ENCODE measurements at places on chromosomes 3 and 15.

- no peak for DNase-seq
Observed at GRCh38 chr15:77753281-77753873, 120.7 kb upstream of the LINGO1 start.

GRCh38 chr3:111999484-112000324 is 982 bp downstream of the TAGLN3 start:
- DNase-seq, result no peak

DNA sequence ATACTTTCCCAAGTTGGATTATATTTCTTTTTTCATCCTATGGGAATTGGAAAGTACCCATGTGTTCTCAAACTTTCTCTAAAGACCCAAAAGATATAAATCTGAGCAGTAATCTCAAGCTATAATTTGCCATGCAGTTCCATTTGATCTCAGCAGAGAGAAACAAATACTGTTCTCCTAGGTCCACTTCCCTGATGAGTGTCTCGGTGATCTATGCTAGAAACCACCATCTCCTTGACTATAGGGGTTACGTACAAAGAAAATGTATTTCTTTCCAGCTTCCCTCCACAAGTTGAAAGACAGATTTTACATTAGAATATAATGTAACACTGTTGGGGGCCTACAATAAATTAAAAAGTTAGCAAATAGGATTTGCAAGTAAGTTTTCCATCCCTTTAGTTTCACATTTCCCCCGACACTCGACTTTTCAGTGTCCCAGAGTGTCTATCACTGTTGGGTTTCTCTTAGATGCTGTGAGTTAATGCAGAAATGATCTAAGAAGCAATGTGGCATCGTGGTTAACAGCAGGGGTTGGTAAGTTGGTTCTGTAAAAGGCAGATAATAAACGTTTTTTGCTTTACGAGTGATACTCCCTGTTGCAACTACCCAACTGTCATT is 465.1 kb upstream of the CFAP20DC start:
- no peak for DNase-seq

DNA sequence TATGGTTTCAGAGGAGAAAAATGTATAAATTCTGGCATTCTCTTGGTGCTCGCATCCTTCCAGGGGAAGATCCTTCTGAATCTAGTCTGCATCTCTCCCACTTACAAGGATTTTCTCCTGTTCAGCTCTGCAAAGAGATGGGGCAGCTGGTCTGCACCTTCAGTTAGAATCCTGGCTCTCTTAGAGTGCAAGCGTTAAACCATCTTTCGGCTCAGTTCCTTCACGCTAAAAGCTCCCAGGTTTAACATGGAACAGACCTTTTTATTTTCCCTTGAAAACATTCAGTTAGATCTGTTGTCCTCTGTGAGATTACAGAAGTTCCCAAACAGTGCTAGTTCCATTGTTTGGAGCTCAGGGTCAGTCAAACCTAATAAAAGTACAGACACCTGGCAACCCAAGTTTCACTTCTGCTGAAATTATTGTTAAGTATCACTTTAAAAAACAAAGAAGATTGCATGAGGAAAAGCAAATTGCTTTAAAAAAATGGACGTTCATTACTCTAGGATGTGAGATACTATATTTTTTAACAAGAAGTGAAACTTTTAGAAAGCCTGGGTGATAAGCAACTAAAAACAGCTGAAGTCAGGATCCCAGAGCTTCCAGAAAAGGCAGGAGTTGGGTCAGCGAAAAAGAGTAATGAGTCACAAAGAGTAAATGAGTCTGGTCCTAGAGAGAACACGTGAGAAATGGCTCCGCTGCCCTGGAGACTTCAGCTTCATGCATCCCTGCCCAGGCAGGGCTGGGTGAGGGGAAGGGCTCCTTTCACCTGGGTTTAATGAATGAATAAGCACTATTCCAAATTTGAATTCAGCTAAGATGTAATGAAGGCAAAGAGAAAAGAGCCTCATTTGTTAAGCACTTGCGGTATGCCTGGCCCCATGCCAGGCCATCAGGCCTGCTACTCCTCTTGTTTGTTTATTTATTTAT is 63.3 kb downstream of the ABTB1 start:
- no peak for DNase-seq

- DNase-seq, result no peak
Observed at GRCh38 chr3:21059404-21059803, 691.6 kb downstream of the ZNF385D start.

DNA sequence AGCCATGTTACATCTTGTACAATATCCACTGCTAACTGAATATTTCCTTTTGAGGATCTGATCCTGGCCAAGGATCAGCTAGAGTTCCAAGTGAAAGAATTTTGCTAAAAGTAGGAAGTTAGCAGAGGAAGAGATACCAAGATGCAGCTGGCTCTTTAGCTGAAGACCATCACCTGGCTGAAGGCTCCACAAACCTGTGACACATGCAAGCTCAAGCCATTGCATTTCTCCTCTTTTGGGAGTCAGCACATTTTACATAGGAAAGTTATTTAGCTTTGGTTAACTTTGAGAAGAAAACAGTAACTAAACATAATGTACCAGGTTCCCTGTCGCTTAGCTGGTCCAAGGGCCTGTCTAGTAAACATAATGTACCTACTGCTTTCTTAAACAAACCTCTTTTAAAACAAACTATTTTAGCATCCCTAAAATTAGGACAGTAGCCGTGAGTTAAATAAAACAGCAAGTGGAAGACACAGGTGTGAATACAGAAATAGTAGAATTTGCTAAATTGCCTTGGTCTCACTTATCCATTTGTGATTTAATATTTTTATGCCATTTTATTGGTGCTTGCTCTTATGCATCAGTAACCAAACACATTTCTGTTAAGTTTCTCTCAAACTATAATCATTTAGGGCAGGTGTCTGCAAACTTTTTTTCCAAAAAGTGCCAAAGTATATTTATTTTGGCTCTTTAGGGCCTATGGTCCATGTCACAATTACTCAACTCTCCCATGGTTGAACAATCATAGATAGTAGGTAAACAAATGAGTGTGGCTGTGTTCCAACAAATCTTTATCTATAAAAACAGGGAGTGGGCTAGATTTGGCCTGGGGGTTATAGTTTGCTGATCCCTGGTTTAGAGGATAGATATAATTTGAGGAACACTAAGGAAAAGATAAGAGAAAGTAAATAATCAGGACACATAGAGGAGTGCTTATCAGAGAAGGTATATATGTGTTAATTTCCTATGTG is 11.2 kb downstream of the GCSAM start:
- no peak for DNase-seq

GRCh38 chr3:6862041-6862879 is 1.3 kb downstream of the GRM7 start:
- DNase-seq, result no peak

DNA sequence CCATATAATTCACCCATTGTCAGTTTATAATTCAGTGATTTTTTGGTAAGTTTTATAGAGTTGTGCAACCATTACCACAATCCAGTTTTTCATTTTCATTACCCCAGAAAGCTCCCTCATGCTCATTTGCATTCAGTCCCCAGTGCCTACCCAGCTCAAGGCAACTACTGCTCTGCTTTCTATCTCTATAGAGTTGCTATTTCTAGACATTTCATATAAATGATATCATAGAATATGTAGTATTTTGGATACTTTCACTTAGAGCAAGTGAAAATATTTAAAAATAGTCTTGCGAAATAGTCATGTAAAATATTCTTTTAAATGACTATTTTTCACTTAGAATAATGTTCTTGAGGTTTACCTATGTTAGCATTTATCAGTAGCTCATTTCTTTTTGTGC is 42.1 kb downstream of the ZNF654 start:
- DNase-seq, result no peak

GRCh38 chr15:76986743-76987142 is 8.2 kb upstream of the PSTPIP1 start:
- DNase-seq, result no peak

- DNase-seq, result peak; percentile 7
Observed at GRCh38 chr15:60899322-60899966, 329.7 kb downstream of the RORA start.

DNA sequence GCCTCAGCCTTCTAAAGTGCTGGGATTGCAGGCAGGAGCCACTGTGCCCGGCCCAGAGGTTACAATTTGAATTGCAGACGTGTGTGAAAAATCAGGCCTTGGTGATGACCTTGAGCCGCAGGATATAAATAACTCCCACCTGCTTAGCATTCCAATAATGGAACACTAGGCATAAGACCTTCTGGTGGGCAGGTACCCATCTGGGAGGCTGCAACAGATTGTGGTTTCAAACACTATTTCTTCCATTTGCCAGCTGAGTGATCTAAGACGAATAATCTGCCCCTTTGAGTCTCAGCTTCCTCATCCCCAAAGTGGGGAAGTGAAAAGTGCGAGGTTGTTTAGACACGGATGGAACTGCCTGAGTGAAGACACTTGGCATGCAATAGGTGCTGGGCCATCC is 47.7 kb upstream of the HERC1 start:
- no peak for DNase-seq

DNA sequence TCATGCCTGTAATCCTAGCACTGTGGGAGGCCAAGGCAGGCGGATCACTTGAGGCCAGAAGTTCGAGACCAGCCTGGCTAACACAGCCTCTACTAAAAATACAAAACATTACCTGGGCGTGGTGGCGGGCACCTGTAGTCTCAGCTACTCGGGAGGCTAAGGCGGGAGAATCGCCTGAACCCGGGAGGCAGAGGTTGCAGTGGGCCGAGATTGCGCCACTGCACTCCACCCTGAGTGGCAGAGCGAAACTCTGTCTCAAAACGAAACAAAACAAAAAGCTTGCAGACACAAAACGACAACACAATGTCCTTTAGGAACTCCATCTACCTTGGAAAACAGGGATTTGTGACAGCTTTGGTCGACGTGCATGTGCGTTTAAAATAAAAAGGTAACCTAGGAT is 716 bp upstream of the KLHL24 start:
- DNase-seq, result no peak

- no peak for DNase-seq
Observed at GRCh38 chr15:77812664-77813063, 180.0 kb upstream of the LINGO1 start.

DNA sequence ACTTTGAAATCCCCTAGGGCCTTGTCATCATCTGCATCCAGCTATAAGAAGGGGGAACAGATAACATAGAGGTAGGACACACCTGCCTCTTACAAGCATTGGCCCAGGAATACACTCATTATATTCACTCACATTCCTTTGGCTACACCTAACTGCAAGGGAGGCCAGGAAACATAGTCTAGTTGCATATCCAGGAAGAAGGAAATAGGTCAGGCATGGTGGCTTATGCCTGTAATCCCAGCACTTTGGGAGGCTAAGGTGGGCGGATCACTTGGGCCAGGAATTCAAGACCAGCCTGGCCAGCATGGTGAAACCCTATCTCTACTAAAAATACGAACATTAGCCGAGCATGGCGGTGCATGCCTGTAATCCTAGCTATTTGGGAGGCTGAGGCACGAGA is 48.8 kb downstream of the GTPBP8 start:
- no peak for DNase-seq

DNA sequence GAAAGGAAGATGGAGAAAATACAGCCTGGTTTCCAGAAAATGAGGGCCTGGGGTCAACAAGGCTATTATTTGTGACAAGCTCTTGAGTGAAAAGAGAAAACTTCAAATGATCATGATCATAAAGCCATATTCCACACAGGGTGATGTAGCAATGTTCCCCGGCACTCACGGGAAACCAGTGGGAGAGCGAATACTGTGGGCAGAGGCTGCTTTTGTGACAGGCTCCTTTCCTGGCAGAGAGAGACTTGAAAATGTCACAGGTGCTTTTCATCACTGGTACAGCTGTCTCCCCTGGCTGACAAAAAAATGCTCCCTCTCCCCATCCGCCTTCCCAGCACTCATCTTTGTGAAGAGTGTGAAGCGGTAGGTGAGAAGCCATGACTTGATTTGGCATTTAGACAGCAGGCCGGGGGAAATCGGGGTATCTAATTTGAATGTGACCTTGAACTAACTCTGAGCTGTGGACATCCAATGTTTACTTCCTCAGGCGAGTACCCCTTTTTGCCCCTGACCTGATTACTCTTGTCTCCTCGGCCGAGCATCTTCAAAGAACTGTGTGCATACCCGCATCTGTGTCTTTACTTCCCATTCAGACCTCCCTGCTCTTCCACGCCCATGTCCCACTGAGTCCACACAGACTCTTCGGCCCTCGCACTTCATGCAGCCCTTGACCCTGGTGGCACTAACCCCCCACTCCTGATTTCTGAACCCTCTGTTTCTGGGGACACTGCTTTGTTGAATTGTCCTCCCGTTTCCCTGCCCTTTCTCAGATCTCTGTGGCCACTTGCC is 23.2 kb downstream of the CA12 start:
- DNase-seq, result no peak

- DNase-seq, result no peak
Observed at GRCh38 chr15:39904115-39904514, 16.0 kb downstream of the GPR176 start.

Measured in effector CD4-positive, alpha-beta T cell (primary cell).